ENCODE measurements at places on chromosomes 4 and X.

DNA sequence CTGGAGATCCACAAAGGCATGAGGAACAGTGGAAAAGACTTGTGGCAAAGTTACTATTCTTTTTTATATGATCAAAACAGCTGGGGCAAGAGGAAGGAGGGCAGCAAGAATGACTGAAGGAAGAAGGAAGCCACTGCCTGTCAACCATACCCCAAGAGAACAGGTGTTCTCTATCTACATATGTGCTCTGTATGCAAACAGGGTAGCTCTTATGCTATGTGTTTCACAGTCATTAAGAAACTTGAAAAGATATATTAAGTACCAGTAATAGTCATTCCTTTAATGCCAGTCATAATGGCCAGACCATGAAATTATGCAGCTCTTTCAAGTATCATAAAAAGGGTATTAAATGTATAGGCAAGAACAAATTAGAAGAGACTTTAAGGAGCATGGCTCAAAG lies 363.9 kb downstream of the KLHL13 start:
- DNase-seq, result no peak

DNA sequence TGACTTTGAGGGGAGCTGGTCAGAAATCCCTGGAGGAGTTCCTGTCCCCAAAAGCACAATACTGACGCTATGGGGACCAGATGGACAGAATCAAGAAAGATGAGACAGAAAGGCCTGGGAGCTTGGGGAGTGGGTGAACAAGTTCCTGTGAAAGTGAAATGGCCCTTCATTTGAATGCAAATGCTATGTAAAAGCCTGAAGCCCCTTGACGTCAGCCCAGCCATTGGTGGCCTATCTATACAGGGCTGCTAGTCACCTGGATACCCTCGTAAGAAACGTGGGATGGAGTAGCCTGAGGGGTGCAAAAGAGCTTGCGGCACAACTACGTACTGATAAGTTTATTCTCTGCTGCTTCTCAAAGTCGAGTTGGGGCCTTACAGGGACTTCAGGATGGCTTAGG lies at the start of gene CDX4:
Gene CDX4 (plus strand): TSS at position 223 of the 400 bp plus-strand sequence. CDS start 201 bp downstream, outside the sequence.
- DNase-seq, result no peak

DNA sequence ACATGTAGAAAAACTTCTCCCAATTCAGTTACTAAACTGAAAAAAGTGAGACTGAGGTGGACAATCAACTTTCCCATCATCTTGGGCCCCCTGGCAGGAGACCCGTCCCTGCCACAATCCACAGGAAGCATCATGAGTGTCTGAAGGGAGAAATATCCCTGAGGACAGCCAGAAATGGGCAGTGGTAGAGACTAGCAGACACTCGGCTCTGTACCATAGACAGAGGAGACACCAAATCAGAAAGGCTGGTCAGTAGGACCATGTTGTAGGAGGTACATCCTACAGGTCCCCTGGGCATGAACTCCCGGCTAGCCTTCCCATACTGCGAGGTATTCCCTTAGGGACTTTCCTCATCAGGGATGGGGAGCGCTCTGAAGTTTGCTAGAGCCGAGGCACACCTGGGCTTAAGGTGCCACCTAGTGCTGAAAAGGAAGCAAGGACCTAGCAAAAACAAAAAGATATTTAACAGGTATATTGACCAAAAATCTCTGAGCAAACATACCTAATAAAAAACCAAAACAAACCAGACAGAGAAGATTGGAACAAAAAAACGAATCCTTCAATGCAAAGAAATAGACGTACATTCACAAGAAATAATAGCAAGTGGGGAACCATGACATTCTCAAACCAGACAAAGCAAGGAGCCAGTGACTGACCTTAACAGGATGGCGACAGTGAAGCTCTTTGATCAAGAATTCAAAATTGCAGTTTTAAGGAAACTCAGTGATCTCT lies 55.6 kb downstream of the HAUS3 start:
- DNase-seq, result no peak

DNA sequence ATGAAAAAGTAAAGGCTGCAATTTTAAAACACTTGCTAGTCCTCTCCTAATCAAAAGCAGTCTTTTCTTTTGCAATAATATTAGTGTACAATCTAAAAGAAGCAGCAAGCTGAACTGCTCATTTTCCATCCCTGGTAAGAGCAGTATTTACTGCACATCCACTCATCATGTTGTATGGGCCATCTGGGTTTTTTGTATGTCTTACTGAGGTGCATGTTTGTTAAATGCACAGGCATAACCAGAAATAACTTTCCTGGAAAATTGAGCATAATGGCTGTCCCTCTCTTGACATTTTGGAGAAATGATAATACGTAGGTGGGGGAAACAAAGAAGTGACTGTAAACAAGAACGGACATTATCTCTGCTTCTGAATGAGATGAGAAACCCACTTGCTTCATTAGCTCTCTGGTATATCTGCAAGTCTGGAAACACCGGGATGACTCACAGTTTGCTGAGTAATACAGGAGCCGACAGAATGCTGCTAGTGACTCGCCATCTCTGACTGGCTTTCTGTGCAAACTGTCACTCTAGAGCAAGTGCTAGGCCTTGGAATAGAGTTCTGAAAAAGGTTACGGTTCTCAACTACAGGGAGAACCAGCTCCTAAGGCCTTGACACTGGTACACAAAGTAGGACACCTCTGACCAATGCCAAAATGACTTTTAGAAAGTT lies 85.7 kb upstream of the MTM1 start:
- no peak for DNase-seq

- no peak for DNase-seq
Observed at GRCh38 chr4:150515135-150515534, 66.8 kb upstream of the MAB21L2 start.

GRCh38 chr4:113888006-113888405 lies 91.4 kb downstream of the ARSJ start:
- no peak for DNase-seq

DNA sequence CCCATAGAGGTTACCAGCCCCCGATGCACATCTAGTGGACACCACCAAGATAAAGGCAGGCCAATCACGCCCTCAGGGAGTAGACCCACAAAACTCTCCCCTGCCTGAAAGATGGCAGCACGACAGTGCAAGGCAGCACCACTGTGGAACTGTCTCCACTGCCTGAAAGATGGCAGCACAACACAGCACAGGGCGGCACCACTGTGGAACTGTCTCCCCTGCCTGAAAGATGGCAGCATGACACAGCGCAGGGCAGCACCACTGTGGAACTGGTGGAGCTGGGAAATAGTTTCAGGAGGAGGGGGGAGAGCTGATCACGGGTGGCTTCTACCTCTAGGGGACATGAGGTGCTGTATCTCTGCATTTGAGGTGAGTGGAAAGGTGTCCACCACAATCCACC lies 340.4 kb upstream of the FRG1 start:
- no peak for DNase-seq

GRCh38 chr4:72715299-72715698 lies 146.3 kb upstream of the ADAMTS3 start:
- no peak for DNase-seq

GRCh38 chr4:73244945-73245601 lies 13.5 kb downstream of the ANKRD17 start:
- no peak for DNase-seq

- peak; percentile 58 for DNase-seq
Observed at GRCh38 chrX:153662266-153662665, 11.3 kb downstream of the PNCK start.

GRCh38 chr4:112832493-112832892 lies 195.6 kb downstream of the LARP7 start:
- no peak for DNase-seq

DNA sequence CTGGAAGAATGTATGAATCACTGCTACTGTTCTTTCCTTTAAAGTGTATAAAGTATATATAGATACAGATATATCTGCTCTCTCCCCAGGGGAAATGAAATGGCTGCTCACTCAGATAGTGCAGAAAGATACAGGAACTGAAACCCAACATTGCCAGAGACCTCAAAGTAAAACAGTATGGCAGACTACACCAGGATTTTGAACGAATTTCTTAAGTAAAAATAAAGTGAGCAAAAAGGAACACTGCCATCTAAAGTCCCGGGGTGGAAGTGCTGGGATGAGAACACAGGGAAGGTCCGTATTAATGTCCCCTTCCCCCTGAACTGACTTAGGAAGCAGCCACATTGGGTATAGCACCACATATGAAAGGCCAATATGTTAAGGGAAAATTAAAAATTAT lies 93.4 kb downstream of the TMA16 start:
- no peak for DNase-seq

- no peak for DNase-seq
Observed at GRCh38 chr4:123064390-123064789, 142.0 kb upstream of the NUDT6 start.

DNA sequence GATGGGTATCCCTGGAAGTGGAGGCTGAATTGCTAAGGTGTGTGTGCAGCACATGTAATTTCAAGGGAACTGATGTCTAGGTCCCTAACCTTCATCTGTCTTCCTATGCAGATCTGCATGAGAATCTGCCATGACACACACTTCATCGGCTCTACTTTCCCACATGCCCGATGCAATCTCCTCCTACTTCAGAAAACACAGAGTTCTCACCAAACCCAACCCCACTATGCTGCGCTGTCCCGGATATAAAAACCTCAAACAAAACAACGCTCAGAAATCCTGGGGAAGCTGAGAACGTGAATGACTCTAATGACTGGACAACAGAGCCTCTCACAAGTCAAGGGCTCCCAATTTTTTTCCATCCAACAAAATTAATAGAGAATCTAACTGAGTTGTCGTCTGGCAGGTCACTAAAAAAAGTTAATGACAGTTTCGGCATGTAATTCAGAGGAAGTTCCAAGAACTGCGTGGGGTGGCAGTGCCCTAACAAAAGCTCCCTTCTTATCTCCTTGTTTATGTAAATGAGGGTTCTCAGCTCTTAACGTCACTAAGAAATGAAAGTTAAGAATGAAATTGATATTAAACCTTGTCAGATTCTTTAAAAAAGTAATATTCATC lies 39.0 kb downstream of the STX18 start:
- DNase-seq, result peak; percentile 28

DNA sequence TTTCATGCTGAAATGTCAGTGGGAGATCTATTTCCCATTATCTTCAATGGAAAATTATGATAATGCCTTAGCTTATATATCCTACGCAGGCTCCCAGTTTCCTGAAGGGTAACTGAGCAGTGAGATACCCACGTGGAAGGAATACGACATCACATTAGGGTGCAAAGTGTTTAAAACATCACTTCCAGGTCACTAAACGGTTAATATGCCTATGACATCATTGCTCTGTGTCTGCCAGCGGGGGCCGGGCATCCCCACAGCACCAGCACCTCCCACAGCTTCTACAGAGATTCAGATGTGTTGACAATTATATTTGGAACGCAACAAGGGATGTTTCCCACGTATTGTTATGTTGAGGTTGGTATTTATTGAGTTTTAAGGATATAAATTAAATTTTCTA lies 27.1 kb downstream of the TMEM271 start:
- DNase-seq, result no peak

DNA sequence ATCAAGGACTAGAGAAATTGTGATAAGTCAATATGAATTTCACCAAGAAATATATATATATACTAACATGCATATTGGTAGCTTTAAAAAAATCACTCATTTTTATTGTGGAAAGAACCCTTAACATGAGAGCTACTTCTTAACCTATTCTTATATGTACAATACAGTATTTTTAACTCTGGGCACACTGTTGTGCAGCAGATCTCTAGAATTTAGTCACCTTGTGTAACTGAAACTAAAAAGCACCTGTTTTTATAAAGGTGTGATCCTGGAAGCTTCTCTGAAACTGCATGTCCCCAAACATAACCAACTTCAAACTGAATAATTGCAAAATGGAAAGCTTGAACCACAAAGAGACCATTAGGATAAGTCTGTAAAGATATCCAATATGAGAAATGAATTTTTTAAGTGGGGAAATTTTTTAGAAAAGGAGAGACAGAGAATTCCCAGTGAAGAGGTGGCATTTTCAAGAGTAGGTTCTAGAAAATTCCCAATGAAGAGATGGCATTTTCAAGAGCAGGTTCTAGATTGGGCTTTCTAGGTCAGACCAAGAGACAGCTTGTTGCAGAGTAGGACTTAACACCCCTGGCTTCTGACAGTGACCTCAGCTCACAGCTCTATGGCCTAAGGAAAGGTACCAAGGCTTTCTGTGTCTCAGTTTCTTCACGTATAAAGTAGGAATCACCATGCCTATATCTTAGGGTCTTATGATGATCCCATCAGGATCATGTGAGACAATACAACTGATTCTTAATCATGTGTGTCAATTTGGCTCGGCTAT lies 22.0 kb upstream of the PPARGC1A start:
- no peak for DNase-seq

DNA sequence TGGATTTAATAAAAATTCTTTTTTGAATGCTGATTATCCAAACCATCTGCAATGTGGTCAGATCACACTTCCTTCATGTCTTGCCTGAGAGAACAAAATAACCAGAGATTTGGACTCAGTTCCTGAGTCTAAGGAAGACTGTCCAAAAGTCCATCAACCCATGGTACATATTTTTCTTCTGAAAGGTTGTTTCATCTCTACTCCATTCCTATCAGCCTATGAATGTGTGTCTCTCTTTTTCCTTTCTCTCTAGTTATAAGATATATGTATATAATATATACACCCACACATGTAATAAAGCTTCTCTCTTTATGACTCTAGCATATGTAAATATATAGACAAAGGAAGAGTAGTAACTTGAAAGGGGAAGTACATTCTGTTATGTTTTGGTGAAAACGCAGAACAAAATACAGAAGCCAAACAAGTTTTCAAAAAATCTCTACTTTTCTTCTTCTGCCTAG lies 226.9 kb downstream of the ARHGAP24 start:
- no peak for DNase-seq

DNA sequence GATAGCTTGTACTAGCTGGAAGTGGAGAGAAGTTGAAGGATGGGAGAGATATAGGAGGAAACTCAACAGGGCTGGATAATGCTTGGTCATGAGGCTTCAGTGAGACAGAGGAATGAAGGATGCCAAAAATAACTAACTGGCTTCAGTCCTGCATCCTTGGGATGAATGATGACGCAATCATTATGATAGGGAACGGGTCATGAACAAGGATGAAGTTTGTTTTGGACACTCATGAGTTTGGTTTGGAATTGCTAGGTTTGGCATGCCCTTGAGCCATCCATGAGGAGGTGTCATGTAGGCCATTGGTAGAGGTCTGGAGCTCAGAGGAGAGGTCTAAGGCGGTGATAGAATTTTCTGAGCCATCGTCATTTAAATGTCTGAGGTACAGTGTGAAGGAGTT lies 160.0 kb upstream of the NHS start:
- DNase-seq, result no peak

GRCh38 chrX:54921427-54922021 lies 900 bp downstream of the TRO start:
- peak; percentile 57 for DNase-seq

GRCh38 chr4:113955948-113956347 lies 23.5 kb downstream of the ARSJ start:
- DNase-seq, result no peak

- no peak for DNase-seq
Observed at GRCh38 chr4:182801636-182802035, 115.5 kb downstream of the DCTD start.

DNA sequence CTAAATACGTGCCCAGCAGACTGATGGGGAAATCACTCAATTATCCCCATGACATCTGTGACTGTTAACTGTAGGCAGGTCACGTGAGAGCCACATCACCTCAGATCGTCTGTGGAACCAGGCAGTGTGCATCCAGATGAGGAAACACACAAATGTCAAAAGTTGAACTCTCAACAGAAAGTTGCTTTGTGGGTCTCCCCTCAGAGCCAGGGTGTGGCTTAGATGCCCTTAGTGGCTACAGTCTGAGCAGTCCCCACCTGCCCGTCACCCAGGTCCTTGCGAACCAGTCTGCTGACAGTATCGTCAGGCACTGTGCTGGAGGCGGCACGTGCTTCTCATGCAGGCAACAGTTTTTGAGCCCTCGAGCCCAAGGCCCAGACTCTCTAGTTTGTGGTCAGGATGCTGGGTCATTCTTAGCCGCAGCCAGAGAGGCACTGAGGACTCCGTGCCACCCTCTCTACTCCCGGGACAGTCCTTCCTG lies 10.8 kb downstream of the TMEM187 start:
- no peak for DNase-seq
